ENCODE measurements at places on chromosomes 6 and 20.

DNA sequence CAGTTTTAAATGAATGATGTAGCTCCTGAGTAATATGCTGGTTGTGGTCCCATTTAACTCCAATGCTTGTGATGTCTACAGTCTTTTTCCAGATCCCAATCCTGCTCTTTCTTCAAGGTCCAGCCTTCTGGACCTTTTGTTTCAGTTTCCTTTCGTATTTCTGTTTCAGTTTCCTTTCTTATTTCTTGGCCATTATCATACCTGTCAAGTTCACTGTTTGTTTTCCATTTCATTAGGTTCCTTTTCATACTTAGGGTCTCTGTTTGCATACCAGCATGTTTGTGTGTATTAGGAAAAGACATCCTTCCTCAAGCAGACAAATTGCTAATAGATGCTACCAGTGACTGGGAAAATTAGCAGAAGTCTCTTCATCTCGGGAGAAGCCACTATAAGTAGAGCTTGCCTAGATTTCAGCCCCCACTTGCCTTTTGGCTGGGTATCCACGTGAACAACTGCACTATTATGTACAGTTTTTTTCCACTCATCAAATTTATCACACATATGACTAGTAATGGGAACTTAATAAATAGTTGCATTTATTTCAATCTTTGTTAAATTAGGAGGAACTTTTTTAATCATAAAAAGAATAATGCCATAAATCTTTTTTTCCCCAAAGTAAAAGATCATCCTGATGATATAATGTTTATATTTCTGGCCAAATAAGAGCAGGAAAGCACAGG, 583.4 kb downstream of the BCKDHB start:
- DNase-seq, result no peak

DNA sequence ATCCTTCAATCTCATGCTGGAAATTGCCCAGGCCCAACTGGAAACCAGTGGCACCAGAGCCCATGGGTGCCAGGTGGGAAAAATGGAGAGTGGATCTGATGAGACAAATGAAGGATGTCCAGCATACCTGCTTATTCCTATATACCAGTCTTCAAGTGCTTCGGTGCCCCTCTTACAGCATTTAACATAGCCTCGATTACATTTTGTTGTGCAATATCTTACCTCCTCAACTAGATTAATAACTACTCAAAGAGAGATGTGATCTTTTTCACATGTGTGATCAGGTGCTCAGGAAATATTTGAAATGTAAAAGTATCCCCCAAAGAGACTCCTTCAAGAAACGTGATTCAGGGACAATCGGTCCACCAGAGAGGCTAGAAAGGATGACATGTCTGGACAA, 4.8 kb upstream of the ANKRD66 start:
- DNase-seq, result no peak

- no peak for DNase-seq
Observed at GRCh38 chr20:34578521-34578920, 20.0 kb downstream of the MAP1LC3A start.

DNA sequence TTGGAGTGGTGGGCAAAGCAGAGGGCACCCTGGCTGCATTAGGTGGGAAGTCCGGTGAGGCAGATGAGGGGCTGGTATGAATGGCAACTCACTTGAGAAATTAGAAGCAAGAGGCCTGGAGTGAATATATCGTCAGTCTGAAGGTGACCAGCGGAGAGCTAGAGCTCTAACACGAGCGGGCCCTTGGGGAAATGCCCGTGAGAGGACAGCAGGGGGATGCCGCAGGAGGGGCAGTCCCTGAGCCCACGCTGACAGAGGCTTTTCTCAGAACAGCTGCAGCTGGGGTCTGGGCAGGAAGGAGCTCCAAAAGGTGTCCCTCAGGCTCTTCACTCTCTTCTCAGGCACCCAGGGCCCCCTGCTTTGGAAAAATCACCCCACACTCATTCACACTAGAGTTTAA, 32.0 kb upstream of the CD93 start:
- no peak for DNase-seq

- DNase-seq, result no peak
Observed at GRCh38 chr20:23554401-23554800, 13.9 kb downstream of the CST9L start.

GRCh38 chr6:90385759-90386313, 89.2 kb upstream of the BACH2 start:
- no peak for DNase-seq

- DNase-seq, result no peak
Observed at GRCh38 chr6:41767112-41767833, 12.4 kb downstream of the FRS3 start.

- no peak for DNase-seq
Observed at GRCh38 chr6:21375151-21376116, 218.1 kb upstream of the SOX4 start.

DNA sequence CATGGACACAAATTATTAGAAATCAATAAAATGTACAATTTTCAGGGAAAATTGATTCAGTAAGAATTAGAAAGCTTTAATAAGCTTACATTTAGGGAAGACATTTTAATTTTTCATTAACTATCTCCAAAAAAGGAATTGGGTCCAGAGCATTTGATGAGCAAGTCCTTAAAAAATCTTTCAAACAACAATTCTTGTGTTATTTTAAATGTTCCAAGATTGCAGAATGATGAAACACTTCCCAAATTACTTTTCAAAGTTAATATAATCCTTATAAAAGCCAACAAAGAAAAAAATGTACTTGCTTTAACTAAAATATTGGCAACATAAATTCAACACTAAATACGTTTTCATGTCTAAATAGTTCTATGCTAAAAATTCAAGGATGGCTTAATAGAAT, 102.0 kb downstream of the ADAT2 start:
- DNase-seq, result no peak

DNA sequence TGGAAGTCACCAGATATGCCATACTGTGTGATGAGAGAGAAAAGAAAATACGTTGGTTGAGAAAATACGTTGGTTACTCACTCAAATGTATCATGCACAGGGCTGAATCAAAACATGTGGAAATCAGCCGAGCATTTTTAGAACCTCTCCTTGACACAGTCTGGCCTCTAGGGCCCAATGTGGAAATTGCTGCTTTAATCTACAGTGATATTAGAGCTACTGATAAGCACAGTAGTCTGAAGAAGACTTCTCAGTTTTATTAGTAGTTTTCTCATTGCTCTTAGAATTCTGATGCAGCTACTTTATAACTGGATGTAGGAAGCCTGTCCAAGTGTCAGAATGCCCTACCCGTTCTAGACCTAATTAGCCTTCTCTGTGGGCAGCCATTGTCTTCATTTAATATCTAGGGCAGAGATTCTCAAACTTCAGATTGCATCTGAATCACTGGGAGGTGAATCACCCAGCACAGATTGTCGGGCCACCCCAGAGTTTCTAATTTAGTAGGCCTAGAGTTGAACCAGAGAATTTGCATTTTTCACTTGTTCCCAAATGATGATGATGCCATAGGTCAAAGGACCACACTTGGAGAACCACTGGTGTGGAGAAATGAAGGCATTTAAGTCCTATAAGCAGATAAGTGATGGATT, 229.1 kb downstream of the PLCB1 start:
- DNase-seq, result no peak

GRCh38 chr20:52139986-52140385, 51.6 kb downstream of the ZFP64 start:
- DNase-seq, result no peak

DNA sequence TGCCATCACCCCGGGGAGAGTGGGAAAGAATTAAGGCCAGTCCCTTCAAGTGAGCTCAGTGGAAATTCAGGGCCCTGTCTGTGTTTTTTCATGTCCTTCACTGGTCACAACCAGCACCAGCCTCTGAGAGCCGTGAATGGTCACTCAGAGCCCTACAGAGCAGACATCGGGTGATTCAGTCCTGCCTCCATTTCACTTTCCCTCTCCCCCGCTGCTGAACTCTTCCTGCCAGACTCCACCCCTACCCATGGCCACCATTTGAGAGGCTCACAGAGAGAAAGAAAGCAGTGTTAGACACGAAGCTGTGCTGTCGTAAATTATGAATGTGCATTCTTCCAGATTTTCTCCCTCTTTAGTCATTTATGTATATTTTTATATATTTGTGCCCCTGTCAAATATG, 5.4 kb downstream of the R3HDML start:
- no peak for DNase-seq

DNA sequence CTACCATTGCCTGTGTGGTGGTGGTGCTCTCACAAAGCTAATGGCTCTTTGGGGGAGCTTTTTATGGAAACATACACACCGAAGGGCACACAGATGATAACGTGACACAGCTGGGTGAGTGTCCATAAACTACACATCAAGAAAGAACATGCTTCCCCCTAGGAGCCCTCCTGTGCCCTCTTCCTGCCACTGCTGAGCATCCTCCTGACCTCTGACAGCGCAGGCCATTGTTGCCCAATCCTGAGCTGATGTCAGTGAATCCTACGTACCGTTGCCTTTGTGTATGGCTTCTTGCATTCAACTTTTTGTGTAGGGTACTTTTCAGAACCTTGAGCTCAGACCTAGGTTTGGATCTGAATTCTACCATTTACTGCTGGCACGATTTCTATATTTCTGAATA, 65.8 kb upstream of the SLC22A1 start:
- DNase-seq, result no peak

GRCh38 chr6:163455552-163455951, 41.0 kb downstream of the QKI start:
- DNase-seq, result no peak

DNA sequence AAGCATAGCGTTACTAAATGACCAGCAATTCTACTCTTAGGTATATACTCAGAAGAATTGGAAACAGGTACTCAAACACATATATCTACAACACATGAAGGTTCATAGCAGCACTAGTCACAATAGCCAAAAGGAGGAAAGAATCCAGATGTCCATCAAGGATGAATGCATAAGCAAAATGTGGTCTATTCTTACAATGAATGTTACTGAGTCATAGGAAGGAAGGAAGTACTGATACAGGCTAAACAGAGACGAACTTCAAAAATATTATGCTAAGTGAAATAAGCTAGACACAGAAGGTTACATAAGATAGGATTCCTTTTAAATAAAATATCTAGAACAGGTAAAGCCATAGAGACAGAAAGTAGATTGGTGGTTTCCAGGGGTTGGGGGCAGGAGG, 93.5 kb downstream of the MAP3K7 start:
- DNase-seq, result no peak

DNA sequence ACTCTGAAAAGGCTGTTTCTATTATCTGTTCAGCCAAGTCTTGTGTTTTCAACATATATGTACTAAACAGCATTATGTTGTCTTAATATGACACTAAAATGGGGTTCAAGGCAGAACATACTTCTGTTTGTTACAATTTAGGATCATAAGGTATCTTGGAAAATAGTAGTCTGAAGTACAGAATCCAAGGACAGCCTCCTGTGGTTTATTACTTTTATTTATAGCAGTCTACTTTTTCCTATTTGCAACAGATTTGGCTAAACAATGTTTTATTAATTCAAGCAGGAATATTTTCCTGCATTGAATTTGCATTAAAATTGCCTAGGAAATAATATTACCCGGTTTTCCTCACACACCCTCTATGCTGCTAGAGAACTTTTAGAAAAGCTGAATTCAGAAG, 67.7 kb downstream of the PLEKHG1 start:
- no peak for DNase-seq

- no peak for DNase-seq
Observed at GRCh38 chr20:21713901-21714296, 8.4 kb downstream of the PAX1 start.

DNA sequence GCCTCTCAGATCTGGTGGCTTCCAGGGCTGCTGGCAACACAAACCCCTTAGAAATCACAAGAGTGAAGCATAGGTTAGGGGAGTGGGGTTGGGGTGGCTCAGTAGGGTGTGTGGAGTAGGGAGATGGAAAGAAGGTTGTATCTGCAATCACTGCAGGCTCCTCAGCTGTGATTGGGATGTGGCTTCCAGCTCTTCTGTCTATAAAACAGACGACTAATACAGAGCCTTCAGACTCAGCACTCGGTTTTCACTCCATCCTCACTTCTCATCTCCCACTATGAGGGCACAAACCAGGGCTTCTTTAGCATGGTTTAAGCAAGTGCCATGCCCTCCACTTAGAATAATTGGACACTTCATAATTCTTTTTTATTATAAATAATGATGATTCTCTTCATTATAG, 46.4 kb upstream of the CAP2 start:
- DNase-seq, result no peak

DNA sequence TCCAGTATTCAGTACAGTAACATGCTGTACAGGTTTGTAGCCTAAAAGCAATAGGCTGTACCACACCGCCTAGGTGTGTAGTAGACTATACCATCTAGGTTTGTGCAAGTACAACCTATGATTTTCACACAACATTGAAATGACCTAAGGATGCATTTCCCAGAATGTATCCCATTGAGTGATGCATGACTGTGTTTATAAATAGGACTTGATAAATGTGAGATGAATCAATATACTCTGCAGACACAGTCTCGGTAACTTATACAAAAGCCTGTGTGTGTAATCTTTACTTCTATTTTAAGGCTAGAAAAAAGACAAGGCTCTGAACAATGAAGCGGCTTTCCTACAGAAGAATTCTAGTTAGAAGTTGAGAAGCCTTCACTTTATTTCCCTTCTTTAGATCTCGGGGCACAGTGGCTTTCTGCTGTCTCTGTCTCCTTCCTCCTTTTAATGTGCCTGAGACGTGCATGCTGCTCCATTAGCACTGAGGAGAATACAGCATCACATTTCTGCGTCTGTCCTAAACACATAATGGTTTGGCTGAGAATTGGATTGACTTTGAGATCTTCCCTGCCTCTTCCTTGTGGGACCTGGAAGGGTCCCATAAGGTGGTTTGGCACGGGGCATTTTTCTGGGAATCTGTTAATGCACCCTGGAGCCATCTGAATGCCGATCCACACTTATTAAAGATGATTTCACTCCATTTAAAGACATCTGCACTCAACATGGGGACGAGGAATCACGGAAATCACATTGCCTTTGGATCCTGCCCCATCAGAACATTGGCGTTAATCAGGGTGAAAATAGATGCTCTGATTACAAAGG, 112.5 kb downstream of the SCML4 start:
- DNase-seq, result no peak

- DNase-seq, result no peak
Observed at GRCh38 chr6:107699254-107699653, 124.9 kb downstream of the SCML4 start.

DNA sequence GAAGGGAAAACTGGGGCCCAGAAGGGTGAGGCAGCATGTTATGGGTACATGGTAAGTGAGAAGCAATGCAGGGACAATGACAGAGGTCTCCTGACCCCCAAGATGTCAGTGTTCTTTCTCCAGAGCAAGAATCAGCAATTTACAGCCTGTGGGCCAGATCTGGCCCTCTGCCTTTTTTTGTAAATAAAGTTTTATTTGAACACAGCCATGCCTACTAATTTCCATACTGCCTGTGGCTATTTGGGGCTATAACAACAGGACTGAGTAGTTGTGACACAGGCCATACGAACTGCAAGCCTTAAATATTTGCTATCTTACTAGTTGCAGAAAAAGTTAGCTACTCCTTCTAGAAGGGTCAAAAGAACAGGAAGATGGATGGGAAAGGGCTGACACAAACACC, 52.5 kb downstream of the PTPRT start:
- DNase-seq, result no peak

GRCh38 chr6:43496370-43497128, 13.6 kb downstream of the LRRC73 start:
- DNase-seq, result no peak

- no peak for DNase-seq
Observed at GRCh38 chr6:121668259-121668658, 232.8 kb downstream of the GJA1 start.

- no peak for DNase-seq
Observed at GRCh38 chr6:67639161-67639560, 995.9 kb upstream of the ADGRB3 start.

All from stimulated activated CD4-positive, alpha-beta T cell treated with anti-CD3 and anti-CD28 coated beads, TNF-alpha, amount 100 ng/mL, for 4 hours (primary cell).